ENCODE measurements at places on chromosomes 5 and 9. TPM values are rescaled to one million over a fixed set of nuclear protein-coding genes. Genes with fewer than 3 reads are reported as not detected.

CDX1 gene
- not detected for total RNA-seq

PCDHA3 gene
- total RNA-seq: 0.34 TPM

HRCT1 gene
- total RNA-seq: 0.16 TPM

BASP1 gene
- 34.2 TPM for total RNA-seq

SAP30L gene
- 21.1 TPM for total RNA-seq

NTRK2 gene
- 0.26 TPM for total RNA-seq

IRX1 gene
- total RNA-seq: 0.09 TPM

OR1N2 gene
- not detected for total RNA-seq
